T1000 (cell line): ENCODE measurements at places on chromosomes 5 and 9.
A peak's percentile ranks its signal among the peaks of the same experiment; 100 is the strongest.

DNA sequence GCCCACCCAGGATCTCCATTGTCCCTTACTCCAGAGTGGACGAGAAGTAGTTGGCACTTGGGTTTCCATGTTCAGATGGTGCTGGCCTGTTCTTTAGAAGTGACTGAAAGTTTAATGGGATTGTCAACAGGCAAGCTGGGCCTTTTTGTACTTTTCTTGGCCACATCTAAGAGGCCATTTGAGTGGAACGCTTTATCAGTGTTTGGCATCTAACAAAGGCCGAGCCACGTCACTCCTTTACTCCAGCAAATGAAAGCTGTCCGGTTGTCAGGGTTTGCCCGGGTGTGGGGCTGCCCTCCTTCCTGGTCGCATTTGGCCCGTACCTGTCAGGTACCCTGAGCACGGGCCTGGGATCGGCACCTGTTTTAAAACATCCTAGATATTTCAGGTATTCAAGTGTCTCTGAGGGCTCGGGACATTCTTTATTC, 71.5 kb downstream of the RCL1 start:
- no peak for DNase-seq

- DNase-seq = no peak
Observed at GRCh38 chr5:60886158-60886557, 42.1 kb upstream of the ELOVL7 start.

GRCh38 chr5:154042766-154043165, 4.0 kb downstream of the MFAP3 start:
- no peak for DNase-seq

DNA sequence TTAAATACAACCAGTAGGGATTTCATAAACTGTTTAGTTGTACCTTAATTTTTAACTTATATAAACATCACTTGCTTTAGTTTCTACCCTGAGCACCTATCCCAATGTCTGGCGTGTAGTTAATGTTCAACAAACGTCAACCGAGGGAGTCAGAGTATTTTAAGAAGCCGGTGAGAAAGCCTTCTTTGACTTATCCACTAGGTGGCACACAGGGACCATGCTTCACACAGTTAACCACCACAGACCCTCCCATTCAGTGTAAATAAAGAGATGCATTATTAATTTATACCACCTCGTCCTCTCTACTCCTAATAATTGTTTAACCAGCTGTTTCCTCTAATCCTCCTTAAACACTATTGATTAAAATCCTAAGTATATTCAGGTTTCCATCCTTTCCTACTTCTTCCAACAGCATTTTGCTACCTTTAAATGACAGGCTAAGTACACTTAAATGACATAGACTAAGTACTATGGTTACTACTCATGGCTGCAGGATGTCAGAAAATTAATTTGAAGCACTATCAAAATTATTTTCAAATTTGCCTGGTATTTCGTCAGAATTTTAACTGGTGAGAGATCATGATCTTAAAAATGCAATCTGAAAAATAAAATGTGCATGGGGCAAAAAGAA, 2.3 kb downstream of the HAPLN1 start:
- no peak for DNase-seq

- DNase-seq = no peak
Observed at GRCh38 chr5:139731281-139731680, 64.3 kb upstream of the PSD2 start.

DNA sequence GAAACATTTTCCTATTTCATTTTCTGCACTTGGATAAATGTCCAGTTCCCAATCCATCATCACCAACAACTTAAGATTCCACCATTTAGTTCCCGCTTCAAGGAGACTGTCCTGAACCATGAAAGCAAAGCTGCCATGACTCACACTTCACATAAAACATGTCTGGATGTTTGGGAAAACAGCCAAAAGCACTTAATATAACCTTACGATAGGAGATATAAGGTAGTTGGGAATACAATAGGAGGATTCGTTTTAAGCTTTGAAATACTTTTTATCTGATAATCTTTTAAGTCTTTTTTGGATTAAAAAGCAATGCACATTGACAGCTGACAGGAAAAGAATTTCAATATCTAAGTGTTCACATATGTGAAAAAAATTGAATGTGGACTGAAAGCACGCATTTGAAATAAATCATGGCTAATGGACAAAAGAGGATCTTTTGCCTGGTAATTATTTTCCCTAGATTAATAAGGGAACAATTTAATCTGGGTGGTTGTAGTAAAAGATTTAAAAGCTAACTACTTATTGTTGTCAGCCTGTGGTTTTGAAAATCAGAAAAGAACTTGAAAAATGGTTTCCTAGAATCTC, 17.3 kb upstream of the TGFBI start:
- no peak for DNase-seq

DNA sequence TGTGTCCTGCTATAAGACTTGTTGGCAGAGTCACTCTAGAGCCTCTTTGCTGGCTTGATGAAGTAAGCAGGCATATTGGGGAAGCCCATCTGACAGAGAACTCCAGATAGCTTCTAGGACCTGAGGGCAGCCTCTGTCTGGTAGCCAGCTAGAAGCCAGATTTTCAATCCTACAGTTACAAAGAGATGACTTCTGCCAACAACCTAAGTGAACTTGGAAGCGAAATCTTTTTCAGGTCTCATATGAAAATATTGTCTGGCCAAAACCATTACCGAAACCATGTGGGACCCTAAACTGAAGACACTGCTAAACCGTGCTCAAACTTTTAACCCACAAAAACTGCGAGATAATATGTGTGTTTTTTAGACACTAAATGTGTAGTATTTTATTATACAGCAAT, 140.9 kb downstream of the MRPS30 start:
- DNase-seq = no peak

- DNase-seq = no peak
Observed at GRCh38 chr5:97979740-97980139, 793.7 kb upstream of the RGMB start.

GRCh38 chr9:107481035-107481434, 8.5 kb downstream of the KLF4 start:
- DNase-seq = no peak

GRCh38 chr9:3830291-3830690, 304.5 kb upstream of the RFX3 start:
- DNase-seq = no peak

GRCh38 chr9:38363589-38363925, 28.9 kb upstream of the ALDH1B1 start:
- DNase-seq = no peak

DNA sequence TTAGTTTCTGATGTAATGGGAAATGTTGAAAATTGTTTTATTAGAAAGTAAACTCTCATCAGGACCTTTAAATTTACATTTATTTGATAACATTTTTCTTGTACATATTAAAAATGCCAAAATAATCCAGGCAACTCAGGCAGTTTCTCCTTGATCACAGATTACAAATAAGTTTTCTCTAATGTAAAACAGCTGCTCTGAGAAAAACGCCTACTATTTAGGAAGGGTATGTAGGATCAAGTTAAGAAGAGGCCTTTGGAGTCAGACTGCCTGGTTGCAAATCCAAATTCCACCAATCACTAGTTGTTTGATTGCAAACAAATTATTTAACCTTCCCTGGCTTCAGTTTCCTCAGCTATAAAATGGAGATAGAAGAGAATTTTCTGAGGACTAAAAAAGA, 610.8 kb downstream of the PDE4D start:
- no peak for DNase-seq

GRCh38 chr5:118905196-118905595, 83.2 kb downstream of the DTWD2 start:
- DNase-seq = no peak

GRCh38 chr5:172835290-172835993, 1.4 kb downstream of the ERGIC1 start:
- DNase-seq = no peak

GRCh38 chr9:131833906-131834305, 94.0 kb upstream of the RAPGEF1 start:
- DNase-seq = peak; percentile 40

DNA sequence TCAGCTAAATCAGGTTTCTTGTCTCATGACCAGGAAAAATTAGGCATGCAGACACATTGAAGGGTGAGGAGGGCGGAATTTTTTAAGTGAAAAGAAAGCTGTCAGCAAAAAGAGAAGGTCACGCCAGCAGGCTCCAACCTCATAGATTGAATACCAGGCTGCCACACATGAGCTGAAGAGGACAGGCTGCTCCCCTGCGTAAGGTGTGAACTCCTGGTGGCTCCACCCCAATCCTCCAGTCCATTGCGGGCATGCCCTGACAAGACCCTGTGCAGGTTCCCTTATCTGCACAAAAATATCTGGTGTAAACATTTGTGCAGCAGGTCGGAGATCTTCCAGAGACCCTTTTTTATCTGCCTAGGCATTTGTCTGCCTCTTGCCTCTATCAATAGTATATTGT, 22.9 kb upstream of the TEX10 start:
- DNase-seq = no peak

GRCh38 chr5:135219868-135220267, 179.2 kb downstream of the MACROH2A1 start:
- DNase-seq = no peak

DNA sequence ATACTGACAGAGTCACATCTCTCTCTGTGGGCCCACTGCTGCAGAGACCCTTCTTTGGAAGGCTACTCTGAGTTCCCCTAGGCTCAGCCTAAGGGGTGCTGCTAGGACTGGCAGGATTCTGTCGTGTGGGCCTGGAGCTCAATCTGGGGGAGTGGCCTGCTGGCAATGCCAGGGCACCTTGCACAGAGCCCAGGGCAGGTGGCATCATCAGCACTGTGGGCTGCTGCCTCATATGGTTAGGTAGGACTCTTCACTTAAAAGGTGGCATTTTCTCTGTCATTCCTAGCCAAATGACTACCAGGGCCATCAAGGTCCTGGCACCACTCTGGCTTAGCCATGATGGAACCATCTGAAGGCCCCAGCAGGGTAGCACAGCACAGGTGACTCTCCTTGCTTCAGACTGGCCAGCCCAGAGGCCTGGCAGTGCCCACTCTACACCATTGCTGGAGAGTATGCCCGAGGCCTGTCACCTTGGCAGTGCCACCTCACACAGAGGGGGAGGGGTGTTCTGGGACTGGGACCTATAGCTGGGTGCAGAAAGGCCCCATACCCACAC, 21.9 kb downstream of the PITX1 start:
- no peak for DNase-seq
